ENCODE measurements at places on chromosomes 5 and 9.

GRCh38 chr9:72193478-72193881, 44.2 kb downstream of the GDA start:
- DNase-seq, result no peak

DNA sequence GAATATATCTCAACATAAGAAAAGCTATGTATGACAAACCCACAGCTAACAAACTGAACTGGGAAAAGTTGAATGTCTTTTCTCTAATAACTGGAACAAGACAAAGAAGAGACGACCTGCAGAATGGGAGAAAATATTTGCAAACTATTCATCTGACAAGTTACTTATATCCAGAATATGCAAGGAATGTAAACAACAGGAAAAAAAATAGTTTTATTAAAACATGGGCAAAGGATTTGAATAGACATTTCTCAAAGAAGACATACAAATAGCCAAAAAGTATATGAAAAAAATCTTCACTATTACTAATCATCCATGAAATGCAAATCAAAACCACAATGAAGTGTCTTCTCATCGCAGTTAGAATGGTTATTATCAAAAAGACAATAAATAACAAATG, 181.7 kb upstream of the TLX3 start:
- no peak for DNase-seq

DNA sequence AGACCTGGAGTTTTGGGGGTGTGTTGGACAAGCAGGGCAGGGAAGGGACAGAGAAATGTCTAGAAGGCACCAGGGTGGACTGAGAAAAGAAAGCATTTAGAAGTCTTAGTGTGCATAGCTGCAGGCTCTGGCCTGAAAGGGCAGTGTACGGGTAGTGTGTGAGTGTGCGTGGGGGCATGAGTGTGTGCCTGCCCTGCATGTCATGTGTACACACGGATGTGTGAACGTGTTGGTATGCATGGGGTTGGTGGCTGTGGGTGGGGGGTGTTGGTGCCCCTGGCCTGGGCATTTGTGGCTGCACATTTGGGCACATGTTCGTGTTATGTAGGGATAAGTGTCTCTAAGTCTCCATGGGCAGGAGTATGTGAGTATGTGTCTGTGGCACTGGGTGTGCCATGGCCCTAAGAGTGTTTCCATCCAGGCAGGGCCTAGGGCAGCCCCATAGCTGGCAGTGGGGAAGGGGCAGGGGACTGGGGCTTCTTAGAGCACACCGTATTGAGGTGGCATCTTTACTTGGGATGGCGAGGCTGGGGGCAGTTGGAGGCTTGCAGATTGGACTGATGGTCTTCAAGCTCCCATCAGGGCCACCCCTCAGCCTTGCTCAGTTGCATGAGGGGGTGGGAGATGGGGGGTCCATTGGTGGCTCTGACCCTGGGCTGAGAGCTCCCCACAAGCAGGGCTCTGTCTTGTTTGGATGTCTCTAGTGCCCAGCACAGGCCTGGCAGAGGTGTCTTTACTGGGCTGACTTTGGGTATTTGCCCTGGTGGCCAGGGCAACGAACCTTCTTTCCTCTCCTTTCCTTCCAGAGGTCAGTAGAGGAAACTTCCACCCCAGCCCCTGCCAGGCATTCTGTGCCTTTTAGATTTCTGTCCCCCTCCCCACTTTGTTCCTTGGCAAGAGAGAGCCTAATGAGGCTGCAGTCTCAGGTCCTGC, 15.0 kb downstream of the PSD2 start:
- DNase-seq, result no peak

GRCh38 chr9:93329629-93330280, 121.7 kb upstream of the FAM120A start:
- no peak for DNase-seq

DNA sequence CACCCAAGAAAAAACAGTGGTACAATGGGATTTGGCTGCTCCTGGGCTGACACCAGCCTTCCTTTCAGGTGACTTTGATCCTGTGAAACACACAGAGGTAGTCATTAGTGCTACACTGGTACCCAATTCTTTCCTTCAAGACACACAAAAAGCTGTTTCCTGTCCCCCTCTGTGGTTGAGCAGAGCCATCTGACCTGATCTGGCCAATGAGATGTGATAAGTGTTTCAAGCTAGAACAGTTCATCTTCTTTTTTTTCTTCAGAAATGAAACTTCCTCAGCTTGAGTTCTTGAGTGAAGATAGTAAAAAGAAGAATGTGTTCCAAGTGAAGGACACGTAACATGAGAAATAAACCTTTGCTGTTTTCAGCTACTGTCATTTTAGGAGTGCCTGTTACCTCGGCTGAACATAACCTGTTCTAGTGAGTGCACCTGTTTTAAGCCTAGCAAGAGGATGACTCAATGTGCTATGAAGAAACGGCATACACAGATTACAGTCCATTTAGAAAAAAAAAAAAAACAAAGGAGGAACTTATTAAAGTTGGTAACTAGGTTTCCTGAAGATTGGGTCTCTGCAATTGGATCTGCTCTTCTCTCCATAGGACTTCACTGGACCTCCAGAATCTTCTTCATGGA, 287.8 kb downstream of the GAS1 start:
- no peak for DNase-seq

- DNase-seq, result no peak
Measured at GRCh38 chr5:80409367-80409966, 1.6 kb downstream of the ZFYVE16 start.

GRCh38 chr5:98722188-98722587, 51.3 kb upstream of the RGMB start:
- DNase-seq, result no peak

GRCh38 chr9:12640866-12641636, 52.1 kb upstream of the TYRP1 start:
- DNase-seq, result no peak

GRCh38 chr5:14685757-14686156, 21.2 kb downstream of the OTULIN start:
- DNase-seq, result no peak

DNA sequence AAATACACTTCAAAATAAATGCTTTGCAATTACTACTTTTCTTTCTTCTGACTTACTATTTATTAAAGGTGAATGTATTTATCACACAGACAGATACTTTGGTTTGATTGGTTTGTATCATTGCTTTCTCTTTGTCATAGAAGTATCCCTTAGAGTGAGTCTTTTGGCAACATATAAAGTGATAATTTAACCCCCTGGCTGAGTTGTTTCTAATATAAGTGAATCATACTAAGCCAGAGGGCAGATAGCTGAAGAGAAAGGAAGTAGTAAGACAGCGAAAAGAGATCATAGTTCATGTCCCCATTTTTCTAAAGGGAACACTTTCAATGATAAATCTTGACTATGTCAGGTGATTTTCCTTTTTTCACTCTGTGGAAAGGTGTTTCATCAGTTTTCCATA, 38.6 kb downstream of the CAMK4 start:
- DNase-seq, result no peak

DNA sequence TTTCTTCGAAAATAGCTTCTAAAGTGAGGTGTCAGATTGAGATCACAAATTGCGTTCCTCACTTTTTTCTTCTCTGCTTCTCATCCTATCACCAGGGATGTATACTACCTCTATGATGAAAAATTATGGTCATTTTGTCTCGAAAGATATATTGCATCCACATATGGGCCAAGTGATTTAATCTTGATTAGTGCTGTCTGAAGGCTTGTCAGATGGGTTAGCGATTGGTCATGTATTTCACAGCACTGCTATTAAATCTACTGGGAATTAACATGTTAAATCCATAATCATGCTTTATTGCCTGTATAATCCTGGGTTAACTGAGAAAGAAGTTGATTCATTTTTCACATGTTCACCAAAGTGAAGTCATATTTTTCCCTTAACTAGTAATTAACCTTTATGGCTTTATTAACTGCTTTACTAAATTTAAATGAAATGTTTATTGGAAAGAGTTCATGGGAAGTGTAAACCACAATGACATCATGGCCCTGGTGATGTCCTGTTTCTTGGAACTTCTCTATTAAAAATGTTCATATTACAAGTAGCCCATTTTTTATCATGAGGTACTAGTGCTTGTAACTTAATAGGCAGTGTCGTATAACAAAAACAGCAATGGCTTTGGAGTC, 193.3 kb downstream of the SMC2 start:
- DNase-seq, result no peak

- no peak for DNase-seq
Measured at GRCh38 chr9:127336506-127337352, 60.2 kb upstream of the SLC2A8 start.

DNA sequence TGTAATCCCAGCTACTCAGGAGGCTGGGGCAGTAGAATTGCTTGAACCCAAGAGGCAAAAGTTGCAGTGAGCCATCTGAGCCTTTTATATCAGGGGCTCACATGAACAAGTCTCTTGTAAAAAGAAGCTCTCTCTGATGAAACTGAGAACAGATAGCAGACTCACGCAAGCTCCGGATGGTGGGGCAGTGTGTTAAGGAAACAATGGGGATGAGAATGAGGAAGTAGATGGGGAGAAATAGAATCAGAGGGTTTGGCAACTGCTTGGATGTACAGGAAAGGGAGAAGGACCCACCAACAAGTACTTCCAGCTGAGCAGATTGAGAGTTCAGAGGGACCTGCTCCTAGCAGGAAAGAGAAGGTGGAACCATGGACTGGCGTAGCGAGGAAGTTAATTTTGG, 18.6 kb downstream of the TMEM252 start:
- DNase-seq, result no peak

- DNase-seq, result no peak
Measured at GRCh38 chr5:120866997-120867396, 402.9 kb downstream of the PRR16 start.

DNA sequence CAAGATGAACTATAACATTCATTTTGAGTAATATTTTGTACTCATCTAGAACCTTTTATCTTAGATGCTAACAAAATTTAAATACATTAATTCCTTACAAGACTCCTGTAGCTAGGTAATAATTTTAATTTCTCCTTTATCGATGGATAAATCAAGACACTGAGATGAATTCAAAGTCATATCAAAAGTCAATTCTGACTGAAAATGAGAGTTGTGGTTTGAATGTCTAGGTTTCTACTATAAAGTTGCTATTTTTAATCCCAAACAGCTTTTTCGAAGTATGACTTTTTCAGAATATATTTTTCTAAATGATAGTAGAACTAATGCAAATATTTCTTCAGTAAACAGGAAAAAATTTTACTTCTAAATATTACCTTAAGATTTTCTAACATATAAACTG, 491.7 kb upstream of the FAM174A start:
- no peak for DNase-seq

DNA sequence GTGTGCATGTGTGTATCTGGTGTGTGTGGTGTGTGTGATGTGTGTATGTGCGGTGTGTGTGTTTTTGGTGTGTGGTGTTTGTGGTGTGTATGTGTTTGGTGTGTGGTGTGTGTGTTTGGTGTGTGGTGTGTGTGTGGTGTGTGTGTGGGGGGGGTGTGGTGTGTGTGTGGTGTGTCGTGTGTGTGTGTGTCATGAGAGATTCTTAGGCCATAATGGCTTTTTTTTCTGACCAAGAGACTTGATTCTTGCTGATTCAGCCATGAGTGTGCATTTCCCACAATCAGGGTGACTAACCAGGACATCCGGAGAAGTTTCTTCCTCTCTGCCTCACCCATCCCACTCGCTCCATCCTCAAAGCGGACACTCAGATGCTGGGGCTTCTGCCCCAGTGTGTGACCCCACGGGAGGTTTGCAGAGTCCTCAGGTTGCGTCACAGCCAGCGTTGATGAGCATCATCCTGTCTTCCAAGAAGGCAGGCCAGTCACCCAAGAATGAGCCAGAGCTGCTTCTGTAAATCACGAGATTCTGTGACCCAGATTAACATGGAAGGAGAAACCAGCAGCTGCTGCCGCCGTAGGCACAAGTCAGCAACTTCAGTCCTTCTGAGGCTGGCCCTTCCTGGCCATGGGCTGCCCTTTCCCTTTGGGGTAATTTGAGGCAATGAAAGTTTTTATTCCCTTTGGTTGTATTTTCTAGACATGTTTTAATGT, 12.5 kb upstream of the CTSL start:
- no peak for DNase-seq

DNA sequence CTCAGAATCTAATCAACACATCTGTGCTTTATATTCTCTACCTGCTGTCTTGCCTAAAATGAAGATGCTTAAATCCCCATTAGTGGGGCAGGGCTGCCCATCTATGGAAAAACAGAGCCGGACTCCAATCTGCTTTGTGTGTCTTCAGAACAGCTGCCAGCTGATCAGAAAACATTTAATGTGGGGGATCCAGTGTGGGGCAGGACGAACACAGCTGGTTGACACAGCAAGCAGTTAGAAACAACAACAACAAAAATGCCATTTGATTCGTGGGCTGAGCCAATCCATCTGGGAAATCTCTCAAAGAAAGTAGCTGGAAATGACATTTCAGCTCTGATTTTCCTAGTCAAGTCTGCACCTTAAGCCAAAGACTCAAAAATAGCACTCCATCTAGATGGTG, 99.8 kb downstream of the PPP2R2B start:
- DNase-seq, result no peak

- no peak for DNase-seq
Measured at GRCh38 chr9:136133959-136134484, 15.3 kb upstream of the TMEM250 start.

- DNase-seq, result no peak
Measured at GRCh38 chr5:136992796-136993489, 506.2 kb downstream of the SPOCK1 start.

DNA sequence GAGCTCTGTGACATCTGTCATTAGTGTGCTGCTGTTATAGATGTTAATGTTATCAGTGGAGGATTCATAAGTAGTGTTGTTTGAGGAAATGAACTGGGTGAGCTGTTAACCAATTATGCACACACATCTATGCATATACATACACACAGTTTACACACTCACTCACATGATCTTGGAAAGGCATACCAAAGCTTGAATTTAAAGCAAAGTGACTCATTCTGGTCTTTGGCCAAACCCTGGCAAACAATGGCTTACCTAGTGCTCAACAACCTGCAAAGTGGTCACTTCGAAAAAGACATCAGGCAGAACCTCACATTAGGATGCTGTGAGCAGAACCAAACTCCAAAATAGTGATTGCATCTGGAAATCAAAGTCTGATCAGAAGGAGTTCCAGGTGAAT, 1037.3 kb upstream of the CDH6 start:
- DNase-seq, result no peak

DNA sequence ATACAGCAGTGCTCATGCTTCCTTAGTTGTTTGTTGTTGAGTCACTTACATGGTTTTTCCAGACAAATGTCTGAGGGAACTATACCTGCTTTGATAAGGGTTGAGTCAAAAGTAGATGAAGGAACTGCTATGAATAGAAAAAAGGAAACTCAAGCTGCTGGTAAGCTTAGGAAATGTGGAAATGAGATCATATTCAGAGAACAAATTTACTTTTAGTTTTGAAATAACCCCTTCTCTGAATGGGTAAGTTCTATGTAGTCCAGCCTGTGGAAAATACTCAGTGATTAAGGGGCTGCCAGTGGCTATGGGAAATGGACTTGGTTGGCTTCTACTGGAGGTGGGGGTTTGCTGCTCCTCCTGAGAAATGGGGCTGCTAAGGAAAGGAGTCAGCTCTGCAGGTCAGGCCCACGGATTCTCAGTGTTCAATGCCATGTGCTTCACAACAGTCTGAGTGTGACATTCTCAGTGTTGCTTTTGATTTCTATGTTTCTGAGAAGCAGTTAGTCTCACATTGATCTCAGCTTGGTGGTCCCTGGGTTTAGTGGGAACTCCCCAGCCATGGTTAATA, 47.7 kb upstream of the GLRX start:
- DNase-seq, result no peak

- DNase-seq, result no peak
Measured at GRCh38 chr5:167582283-167582682, 709.2 kb upstream of the WWC1 start.
